ENCODE measurements at places on chromosomes 11 and 22.

GRCh38 chr11:12232817-12233601, 122.6 kb downstream of the MICAL2 start:
- no peak for DNase-seq

DNA sequence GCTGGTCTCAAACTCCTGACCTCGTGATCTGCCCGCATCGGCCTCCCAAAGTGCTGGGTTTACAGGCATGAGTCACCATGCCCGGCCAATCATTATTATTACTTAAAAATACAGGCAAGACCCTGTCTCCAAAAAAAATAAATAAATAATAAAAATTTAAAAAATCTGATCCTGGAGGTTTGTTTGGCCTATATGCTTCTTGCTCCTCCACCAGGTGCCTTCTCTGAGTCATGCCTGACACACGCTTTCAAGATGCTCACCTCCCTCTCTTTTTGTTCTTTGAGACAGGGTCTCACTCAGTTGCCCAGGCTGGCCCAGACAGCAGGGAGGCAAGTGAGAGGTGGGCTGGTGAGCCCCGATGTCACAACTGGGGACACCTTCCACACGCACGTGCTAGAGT, 13.5 kb downstream of the ZC3H7B start:
- DNase-seq, result no peak

DNA sequence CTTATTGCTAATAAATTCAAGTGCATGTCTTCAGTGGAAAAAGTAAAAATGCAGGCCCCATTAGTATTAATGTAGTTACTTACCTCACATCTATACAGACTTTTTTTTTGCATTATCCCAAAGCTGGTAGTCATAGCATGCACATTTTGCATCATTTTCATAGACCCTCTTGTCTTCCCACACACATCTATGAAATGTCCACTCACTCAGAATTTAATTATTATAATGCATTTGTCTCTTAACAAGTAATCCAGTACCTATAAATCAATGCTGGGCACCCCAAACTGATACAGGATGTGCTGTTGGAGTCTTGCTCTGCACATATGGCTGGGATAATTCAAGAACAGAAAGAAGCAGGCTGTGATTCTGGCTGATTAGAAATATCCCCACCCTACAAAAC, 370.4 kb upstream of the FAT3 start:
- no peak for DNase-seq

GRCh38 chr11:124942466-124943253, 6.8 kb upstream of the HEPACAM start:
- DNase-seq, result no peak

GRCh38 chr11:75945446-75945845, 130.4 kb downstream of the UVRAG start:
- DNase-seq, result no peak

DNA sequence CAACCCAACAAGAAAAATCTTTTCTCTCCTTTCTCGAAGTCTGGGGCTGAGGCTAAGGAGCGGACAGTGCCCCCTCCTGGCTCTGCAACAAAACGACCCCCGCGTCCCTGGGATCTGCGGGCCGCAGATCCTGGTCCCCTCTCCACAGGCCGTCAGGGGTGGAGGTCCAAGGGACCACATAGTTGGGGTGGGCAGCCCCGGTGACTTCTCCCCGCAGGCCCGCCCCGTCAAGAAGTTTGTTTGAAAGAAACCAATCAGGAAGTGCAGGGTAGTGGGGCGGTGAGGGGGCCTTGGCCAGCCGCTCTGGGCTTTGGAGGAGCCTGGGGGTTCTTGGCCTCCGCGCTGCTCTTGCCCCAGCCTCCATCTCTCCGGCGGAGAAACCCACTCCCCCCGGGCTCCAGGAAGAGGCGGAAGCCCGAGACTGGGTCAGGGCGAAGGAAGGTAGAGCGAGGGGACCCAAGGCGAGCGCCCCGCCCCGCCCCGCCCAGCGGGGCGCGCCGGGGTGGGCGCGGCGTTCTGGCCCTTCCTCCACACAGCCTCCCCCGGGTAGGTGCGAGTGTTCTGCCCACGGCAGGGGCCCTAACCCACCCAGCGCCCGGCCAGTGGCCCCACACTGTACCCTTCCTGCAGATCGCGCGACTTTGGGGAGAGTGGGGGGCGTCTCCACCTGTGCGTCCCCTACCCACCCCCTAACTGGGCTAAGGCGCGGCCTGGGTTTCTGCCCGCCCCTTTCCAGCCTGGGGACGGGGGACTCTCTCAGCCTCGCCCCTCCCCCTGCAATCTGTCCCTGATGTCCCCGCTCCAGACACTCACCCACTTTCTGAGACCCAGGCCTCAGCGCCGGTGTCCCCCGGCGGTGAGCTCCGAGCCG, 1.3 kb downstream of the TP53I11 start:
- DNase-seq, result no peak

- DNase-seq, result no peak
Measured at GRCh38 chr11:7896009-7896785, 34.9 kb downstream of the OR10A6 start.

DNA sequence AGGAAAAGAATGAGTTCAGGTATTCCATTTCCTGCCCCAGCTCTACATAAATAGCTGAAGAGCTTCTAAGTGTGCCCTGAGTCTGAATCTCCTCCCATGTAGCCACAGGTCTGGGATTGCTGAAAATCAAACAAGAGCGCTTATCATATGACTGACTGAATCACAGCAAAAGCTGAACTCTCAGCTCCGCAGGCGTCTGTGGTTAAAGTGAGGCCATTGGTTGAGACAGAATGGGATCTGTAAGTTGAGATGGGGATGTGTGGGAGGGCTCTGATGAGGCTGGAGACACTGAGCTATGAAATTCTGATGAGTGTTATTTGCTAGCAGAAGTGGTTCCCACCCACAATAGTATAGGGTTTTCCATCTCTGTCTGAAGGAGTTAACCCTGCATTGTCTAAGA, 637.0 kb downstream of the OPCML start:
- DNase-seq, result no peak

- no peak for DNase-seq
Measured at GRCh38 chr11:90661233-90661632, 438.4 kb upstream of the CHORDC1 start.

GRCh38 chr22:30804626-30805025, 110.0 kb downstream of the OSBP2 start:
- DNase-seq, result no peak

DNA sequence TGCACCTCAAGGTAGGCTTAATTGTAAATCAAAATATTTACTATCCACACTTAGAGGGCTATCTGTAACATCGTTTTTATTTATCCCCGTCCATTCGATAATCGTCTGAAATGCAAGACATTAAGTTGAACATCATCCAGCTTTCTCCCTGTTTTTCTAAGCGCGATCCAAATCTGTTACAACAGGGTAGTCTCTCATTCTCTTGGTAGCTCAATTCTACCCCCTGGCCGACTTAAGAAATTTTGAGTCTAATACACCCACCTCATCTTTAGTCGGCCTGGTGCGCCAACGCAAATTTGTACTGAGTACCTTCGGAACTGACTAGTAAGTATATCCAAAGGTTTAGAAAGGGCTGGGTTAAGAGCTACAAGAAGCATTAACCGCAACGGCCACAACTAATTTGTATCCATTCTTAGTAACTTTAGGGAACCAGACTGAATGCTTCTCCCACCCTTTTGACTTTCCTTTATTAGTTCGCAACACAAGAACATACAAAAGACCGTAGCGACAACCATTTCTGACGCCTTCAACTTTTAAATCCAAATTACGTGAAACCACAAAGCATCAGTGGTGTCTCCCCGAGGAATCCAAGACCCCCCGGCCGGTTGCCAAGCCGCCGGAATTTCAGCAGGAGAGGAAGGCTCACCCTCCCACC, 1.0 kb upstream of the ZNF143 start:
- peak; percentile 27 for DNase-seq
